WTC11 (cell line): ENCODE measurements at places on chromosomes 1 and 21.
A peak's percentile ranks its signal among the peaks of the same experiment; 100 is the strongest.

- no peak for DNase-seq
These were observed 20.8 kb downstream of the ZBTB8B start for GRCh38 chr1:32485554-32486255.

DNA sequence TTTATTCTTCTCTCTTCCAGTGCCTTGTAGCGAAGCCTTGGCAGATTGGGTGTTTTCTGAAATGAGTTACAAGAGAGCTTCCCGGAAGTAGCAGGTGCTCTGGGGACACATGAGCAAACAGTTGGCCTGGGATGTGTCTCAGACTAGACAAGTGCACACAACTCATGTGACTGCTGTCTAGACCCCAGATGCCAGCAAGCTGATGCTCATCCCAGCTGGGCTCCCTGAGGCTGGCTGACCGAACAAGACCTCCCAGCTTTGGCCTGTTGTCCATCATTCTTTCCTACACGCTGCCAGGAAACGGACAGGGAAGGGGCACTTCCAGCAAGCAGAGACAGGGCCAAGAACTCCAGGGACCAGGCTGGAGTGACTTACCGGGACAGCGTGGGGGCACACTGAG lies 18.7 kb upstream of the CSF1 start:
- DNase-seq = no peak

DNA sequence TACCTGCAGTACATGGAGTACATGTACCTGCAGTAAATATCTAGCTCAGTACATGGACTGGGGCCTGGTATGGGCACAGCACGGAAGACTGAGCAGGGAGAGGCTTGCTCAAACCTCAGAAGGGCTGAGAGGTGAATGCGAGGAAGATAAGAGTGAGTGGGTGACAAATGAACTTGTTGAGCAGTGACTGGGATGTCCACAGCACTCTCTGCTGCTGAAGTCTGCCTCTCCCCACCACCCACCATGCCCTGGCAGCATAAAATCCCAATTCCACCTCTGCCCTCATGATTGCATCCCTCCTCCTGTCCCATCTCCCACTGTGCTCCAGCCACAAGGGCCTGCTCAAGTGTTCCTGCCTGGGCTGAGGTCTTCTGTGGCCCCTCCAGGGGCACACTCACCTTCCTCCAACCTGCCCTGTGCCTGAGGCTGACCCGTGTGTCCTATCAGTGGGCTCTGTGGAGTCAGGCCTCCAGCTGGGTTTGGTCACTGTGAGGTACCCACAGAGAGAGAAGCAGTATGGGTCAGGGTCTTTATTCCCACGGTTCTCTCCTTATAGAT lies 114.2 kb downstream of the FOXD2 start:
- DNase-seq = no peak

DNA sequence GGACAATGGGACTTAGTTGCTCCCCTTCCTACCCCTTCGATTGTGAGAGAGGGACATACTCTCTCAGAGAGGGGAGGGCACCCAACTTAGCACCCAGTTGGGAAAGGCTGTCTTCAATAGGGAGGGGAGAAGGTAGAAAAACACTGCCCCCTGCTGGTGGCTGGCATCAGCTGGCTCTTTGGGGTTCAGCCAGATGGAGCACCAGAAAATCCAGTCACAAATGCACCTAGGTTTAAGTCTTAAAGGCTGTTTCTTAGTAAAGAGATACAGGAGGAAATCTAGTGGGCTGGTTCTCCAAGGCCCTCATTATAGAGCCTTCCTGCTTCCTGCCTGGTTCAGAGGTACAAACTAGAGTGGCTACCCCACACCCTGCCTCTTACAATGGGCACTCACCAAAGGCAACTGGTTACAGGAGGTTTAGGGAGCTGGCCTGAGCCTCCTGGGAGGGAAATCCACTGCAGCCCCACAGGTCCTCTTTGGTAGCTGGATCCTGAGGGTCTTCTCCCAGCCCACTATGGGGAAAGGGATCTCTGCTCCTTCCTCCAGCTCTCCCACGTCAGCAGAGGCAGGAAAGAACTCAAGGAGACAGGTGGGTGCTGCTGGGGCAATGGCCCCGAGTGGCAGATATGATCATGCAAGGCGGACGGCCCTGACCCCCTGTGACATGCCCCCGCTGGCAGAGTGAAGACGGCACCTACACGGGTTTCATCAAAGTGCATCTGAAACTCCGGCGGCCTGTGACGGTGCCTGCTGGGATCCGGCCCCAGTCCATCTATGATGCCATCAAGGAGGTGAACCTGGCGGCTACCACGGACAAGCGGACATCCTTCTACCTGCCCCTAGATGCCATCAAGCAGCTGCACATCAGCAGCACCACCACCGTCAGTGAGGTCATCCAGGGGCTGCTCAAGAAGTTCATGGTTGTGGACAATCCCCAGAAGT lies 28.3 kb downstream of the EIF2D start:
- peak; percentile 84 for DNase-seq

- no peak for DNase-seq
These were observed 295.0 kb upstream of the LRRC7 start for GRCh38 chr1:69272684-69273083.

GRCh38 chr1:154896771-154897286 lies 26.7 kb upstream of the KCNN3 start:
- no peak for DNase-seq

GRCh38 chr1:2411801-2412394 lies 466 bp downstream of the PEX10 start:
- DNase-seq = peak; percentile 32

DNA sequence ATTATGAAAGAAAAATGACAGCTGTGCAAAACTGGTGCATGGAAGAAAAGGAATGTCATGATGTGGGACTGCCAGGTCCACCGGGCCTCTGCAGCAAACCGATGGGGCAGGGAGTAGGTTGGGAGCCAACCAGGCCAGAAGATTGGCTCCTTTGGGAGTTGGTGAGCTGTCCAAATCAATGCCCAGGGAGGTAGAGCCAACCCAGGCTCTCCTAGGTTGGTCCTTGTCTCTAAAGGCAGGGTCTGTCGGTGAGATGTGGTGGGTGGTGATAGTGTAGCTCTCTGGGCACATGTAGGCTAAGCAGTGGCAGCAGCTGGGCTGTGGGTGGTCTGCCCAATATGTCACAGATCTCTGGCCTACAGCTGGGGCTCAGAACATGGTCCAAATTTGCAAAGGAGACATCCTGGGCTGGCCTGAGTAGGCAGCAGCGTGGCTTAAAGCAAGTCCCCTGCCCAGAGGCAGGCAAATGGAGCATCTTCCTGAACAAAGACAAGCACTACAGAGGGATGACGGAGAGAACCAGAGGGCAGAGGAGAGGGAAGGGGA lies 61.2 kb upstream of the PRDX6 start:
- DNase-seq = no peak

- DNase-seq = no peak
These were observed 150.0 kb upstream of the APP start for GRCh38 chr21:26320596-26320995.

DNA sequence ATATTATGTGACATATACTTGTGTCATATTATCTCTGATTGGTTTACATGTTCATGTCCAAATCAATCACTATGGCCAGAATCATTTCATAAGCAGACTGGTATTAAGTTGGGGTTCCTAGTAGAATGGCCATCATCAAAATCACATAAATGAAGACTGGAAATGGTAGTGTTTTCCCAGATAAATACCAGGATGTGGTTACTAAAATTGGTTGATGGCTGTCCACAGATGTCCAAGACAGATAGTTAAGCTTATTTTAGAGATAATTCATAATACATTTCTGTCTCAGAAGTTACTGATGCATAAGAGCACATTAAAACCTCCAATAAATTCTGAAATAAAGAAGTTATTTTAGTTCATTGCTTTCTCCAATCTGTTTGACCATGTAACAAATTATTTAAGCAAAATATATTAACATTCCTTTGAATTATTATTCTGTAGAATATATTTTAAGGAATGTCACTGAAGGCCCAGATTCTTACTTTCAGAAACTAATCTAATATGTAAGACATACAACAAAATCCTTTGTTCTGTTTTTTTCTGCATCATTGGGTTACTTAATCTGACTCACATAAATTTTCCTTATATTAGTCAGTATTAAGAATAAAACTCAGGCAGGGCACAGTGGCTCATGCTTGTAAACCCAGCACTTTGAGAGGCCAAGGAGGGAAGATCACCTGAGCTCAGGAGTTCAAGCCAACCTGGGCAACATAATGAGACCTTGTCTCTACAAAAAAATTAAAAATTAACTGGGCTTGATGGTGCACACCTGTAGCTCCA lies 483.9 kb downstream of the PTPRC start:
- DNase-seq = no peak

DNA sequence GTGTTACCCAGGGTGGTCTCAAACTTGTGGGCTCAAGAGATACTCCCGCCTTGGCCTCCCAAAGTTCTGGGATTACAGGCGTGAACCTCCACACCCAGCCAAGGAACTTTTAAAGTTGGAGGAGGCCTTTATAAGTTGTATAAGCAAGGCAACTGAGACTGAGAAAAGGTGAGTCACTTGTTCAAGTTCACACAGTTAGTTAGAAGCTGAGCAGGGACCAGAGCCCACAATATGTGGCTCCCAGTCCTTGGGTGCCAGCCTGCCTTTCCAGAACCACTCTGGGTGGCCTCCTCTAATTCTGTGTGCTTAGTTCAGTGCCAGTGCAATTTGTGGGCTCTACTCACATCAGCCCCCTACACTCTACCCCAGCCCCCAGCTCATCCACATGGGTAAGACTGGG lies 3.7 kb downstream of the RAB25 start:
- DNase-seq = no peak

GRCh38 chr1:151311011-151311410 lies 16.2 kb downstream of the PI4KB start:
- DNase-seq = no peak

GRCh38 chr21:34530261-34530660 lies 18.3 kb upstream of the KCNE1 start:
- no peak for DNase-seq

DNA sequence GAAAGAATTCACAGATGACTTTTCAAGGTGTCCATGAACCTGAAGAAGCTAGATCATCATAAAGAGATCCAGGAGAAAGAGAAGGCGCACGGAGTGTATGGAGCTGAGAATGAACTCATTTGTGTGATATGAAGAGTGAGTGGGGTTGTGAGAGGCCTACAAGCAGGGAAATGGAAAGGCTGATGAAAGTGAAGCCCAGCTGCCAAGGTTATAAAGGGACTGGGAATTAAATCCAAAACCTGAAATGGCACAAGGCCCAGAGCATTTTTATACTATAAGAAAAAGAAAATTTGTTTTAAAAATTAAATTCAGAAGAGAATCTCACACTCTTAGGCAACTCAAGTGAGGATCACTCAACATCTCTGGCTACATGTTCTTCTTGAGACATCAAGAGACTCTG lies 43.4 kb downstream of the HSD3B1 start:
- no peak for DNase-seq

- DNase-seq = no peak
These were observed 503.2 kb upstream of the CAMK1G start for GRCh38 chr1:209080170-209080781.

GRCh38 chr1:212368073-212368484 lies 46.6 kb downstream of the PACC1 start:
- DNase-seq = peak; percentile 59

- DNase-seq = no peak
These were observed 151.7 kb upstream of the ZNF648 start for GRCh38 chr1:182213163-182213562.

- DNase-seq = no peak
These were observed 108.1 kb upstream of the BACE2 start for GRCh38 chr21:41059871-41060270.

DNA sequence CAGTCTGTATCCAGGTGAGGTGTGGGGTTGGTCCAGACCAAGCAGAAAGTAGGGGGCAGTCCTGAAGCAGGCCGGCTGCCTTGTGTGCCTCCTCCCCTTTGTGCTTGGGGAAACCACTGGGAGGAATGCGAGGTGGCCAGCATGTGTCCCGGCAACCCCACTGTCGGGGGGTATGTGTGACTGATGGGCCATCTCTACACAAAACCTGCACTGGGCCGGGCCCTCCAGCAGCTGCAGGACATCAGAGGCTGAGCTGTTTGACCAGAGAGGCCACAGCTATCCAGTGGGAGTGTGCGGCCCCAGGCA lies 33.3 kb downstream of the TMEM51 start:
- peak; percentile 62 for DNase-seq

GRCh38 chr1:20486457-20487235 lies 636 bp upstream of the CAMK2N1 start:
- peak; percentile 85 for DNase-seq

DNA sequence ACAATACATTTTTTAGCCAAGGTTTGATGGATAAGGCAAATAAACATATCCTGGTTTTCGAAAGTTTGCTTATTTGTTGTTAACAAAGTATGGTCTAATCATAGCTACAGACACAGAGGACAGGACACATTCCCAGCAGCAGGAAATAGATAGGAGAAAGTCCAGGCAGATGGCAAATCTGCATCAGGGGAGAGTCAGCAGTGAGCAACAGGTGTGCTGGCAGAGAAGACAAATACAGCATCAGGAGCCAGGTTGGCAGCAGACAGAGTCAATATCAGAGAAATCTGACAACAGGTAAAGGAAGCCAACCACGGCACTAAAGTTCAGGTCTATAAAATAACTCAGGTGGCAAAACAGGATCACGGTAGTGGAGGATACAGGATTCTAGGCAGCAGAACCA lies 210.7 kb upstream of the PTBP2 start:
- DNase-seq = no peak

DNA sequence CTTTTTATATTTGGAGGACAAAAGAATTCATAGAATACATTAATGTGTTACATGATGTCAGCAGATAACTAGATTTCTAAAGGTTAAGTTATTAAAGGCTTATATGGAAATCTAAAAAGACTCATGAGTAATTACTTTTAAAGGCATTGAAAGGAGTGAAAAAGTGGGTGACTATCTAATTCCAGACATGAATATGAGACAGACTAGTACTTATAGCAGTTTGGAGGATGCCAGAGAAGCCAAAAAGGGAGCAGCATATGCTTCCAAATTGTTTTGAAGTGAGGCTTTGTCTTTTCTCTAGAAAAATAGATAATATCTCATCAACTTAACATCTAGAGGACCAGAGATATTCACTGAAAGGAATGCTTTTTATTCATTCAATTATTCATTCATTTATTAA lies 275.5 kb upstream of the CACYBP start:
- no peak for DNase-seq

DNA sequence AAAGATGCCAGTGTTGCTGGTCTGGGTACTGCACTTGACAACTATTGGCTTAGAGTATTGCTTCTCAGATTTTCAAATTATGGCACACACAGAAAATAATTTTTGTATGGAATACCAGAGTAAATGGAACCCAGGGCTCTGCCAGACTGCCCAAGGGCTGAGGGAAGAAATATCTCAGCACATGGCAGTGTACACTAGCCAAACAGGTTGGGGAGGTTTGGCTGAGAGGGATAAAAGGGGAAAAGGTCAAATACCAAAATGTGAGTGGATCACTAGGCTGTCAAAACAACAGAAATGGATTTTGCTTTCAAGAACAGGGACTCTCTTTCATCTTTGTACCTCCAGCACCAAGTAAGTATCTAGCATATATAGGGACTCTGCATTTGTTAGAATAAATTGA lies 3.0 kb upstream of the RGS8 start:
- DNase-seq = no peak

DNA sequence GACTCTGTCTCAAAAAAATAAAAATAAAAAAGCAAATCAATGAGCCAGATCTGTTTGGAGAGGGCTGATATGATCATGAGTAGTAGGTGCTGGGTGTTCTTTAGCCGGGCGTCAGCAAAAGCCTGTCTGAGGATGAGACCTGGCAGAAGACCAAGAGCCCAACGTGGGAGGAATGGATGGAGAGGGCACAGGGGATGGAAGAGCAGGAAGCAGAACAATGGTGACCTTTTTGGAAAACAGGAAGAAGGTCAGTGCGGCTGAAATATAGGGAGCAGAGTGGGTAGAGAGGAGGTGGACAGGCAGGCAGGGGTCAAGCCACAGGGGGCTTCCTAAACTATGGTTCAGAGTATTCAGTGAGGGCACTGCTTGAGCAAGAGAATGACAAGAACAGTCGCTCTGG lies 30.9 kb downstream of the VWA5B1 start:
- DNase-seq = no peak
